ENCODE measurements at places on chromosomes 4 and X. TPM values are rescaled to one million over a fixed set of nuclear protein-coding genes. Genes with fewer than 3 reads are reported as not detected.

MAGED1 gene
- 327 TPM for total RNA-seq

- DNase-seq, result no peak
Measured at GRCh38 chr4:8261851-8262535, 7.6 kb upstream of the HTRA3 start.

- DNase-seq, result no peak
Measured at GRCh38 chr4:72714482-72715279, 145.7 kb upstream of the ADAMTS3 start.

GATA1 gene
- not detected for total RNA-seq

CCDC160 gene
- total RNA-seq, result 2.9 TPM

LRP2BP gene
- 0.07 TPM for total RNA-seq

GRCh38 chr4:11475871-11476270, 47.2 kb upstream of the HS3ST1 start:
- DNase-seq, result no peak

WNK3 gene
- 30.7 TPM for total RNA-seq

PCDH19 gene
- total RNA-seq, result 0.20 TPM

DNA sequence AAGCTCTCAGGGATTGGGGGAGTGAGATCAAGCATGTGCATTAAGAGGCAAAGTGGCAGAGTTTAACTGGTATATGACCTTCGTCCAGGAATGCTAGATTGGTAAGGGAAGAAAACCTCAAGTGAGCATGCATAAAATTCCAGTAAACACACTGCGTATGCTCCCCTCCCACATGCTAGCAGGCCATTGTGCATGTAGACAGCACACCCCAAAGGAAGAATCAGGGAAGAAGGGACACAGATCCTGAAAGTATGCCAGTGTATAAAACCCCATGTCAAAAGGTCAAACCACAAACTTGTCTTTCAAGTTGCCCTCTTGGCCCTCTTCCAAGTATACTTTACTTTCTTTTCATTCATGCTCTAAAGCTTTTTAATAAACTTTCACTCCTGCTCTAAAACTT, 405.2 kb upstream of the CNKSR2 start:
- no peak for DNase-seq

DNA sequence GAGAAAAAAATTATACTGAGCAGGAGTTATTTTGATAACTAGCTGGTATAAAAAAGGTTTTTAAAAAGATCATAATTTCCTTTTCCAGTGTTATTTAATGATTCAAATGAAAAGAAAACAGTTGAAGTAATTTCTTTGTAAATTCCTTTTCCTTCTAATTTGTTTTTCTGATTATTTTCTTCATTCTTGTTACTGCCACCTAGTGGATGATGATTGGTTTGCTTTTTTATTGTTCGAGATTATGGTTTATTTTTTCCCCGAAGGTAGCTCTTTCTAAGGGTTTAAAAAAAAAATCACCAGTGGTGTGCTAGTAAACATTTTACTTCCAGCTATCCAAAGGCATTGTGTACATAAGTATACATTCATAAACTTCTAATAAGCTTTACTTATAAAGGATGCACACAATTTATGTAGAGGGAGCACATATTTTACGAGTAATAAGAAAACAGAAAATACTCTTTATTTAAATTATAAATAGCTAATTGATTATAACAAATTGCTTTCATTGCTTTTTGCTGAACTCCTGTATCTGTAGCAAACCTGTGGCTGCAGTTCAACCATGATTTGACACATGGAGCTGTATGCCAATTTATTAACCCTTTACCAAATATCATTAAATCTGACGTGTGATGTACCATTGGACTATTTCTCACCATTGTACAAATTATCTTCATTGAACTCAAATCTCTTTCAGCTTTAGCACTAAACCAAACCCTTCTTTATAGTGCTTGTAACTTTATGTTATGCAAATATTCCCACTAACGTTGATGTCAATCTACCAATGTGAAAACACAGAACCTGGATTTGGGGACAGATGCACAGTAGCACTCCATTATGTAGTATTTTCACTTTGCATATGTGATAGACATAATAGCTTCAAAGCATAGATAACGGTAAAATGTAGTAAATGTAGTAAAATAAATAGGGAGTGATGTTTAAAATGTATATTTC, 97.8 kb upstream of the ANK2 start:
- DNase-seq, result no peak

RASGEF1B gene
- total RNA-seq, result 26.7 TPM

DNA sequence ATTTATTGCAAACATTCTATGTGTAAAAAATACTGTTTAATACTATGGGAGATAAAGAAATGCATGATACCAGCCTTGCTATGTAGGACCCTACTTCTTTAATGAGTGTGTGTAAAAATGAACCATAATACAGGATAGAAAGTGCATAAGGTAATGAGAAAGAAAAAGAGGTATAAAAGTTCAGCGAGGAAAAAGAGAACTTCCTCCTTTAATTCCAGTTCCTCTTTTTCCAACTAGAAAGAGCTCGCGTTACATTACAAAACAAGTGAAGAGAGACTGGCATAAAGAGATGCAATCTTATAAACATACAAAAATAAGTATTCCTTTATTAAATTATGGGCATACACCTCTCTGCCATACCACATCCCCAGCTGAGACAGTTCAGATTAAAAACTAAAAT, 77.4 kb downstream of the ANKRD17 start:
- no peak for DNase-seq

DNA sequence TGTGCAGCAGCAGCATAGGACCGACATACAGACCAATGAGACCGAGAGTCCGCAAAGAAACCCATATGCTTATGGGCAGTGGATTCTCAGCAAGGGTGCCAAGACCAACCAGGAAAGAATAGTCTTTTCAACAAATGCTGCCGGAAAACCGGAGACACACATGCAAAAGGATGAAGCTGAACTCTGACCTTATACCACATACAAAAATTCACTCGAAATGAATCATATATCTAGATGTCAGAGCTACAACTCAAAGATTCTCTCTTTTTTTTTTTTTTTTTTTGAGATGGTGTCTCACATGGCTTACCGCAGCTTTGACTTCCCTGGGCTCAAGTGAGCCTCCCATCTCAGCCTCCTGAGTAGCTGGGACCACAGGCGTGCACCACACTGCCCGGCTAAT, 16.0 kb upstream of the MXD4 start:
- DNase-seq, result no peak

DNA sequence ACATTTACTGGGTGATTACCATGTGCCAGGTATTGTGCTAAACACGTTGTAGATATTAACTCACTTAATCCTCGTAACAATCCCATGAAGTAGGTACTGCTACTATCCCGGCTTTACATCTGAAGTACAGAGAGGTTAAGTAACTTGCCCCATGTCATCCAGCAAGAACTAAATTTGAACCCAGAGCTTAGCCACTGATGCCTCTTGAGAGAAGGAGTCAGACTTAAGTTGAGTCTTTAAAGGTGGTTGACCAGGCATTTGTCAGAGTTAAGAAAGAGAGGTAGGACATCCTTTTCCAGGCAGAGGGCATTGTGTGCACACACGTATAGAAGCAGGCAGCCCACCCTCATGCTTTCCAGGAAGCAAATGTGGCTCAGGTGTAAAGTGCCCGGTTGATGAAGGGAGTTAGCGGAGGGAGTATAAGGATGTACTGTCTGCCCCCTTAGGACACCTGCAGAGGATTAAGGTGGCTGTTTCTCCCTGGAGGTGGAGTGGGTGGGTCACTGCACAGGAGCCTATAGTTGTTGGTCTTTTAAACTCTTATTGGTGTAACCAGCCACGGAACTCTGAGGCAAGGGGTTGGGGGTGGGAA, 335 bp upstream of the CD38 start:
- no peak for DNase-seq

- DNase-seq, result no peak
Measured at GRCh38 chr4:7769396-7770223, 170.1 kb downstream of the AFAP1 start.

- DNase-seq, result no peak
Measured at GRCh38 chrX:100643956-100644860, at the start of gene SRPX2. TSS of gene SRPX2 (plus strand) at chrX:100644199. CDS start at chrX:100646323, 2,124 bp downstream.

SPANXA2 gene
- total RNA-seq, result not detected

GRCh38 chr4:47715716-47716416, 122.0 kb downstream of the CORIN start:
- no peak for DNase-seq

DNA sequence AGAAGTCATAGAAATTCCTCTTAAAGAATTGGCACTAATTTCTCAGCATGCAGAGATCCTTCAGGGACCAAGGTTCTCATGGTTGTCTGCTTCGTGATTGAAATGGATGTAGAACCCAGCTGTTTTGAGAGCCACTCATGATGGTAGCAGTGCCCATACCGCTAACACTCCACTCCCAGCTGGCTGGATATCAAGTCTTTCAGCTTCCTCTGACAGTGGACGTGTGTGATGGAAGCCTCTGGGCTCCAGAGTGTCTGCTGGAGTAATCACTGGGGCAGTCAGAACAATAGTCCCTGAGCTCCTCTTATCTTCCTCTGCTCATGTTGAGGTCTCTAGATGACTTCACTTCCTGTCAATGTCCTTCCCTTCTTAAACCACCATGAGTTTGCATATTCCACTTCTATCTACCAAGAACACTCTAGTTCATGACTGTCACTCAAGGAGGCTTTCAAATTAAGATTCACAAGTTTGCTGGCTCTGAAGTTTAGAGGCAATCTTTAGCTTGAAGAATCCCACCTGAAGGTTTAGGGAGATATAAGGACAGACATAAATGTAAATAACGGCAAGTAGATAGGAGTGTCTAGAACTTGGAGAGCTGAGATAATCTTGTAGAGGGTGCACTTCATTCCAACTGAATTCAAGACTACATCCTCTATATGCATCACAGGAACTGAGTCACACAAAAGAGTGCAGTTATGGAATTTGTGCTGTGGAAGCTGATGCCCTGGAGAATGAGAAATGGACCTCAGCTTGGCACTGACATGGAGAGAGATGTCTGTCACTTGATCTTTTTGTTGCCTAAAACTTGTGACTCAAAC, 64.5 kb upstream of the WDR1 start:
- no peak for DNase-seq

DNA sequence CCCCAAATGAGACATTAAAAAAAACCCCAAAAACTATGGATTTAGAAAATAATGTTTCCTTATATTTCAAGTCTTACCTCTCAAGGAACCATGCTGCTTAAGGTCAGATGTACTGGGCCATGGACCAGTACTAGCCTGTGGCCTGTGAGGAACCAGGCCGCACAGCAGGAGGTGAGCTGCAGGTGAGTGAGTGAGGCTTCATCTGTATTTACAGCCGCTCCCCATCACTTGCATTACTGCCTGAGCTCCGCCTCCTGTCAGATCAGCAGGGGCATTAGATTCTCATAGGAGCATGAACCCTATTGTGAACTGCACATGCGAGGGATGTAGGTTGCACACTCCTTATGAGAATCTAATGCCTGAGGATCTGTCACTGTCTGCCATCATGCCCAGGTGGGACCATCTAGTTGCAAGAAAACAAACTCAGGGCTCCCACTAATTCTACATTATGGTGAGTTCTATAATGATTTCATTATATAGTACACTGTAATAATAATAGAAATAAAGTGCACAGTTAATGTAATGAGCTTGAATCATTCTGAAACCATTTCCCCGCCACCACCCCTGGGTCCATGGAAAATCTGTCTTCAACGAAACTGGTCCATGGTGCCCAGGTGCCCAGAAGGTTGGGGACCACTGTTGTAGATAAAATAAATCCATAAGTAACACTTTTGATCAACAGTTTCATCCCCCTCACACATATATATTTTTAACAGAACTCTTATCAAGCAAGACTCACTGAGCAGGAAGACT, 105.3 kb upstream of the CBR4 start:
- no peak for DNase-seq

GRCh38 chrX:133838761-133839676, 146.4 kb downstream of the GPC3 start:
- DNase-seq, result peak; percentile 82

- DNase-seq, result no peak
Measured at GRCh38 chr4:30600246-30601017, 119.7 kb upstream of the PCDH7 start.

- DNase-seq, result peak; percentile 87
Measured at GRCh38 chr4:181143250-181143854, 1099.8 kb upstream of the TENM3 start.

GRCh38 chr4:23889391-23889790, 456 bp downstream of the PPARGC1A start:
- DNase-seq, result no peak

GRCh38 chr4:1407657-1408333, 1.6 kb upstream of the NKX1-1 start:
- peak; percentile 48 for DNase-seq

Measured in endodermal cell (in vitro differentiated cells).